ENCODE measurements at places on chromosomes 16 and 17.

- peak; percentile 37 for DNase-seq
Measured at GRCh38 chr17:48492401-48493298, 38.2 kb downstream of the HOXB1 start.

DNA sequence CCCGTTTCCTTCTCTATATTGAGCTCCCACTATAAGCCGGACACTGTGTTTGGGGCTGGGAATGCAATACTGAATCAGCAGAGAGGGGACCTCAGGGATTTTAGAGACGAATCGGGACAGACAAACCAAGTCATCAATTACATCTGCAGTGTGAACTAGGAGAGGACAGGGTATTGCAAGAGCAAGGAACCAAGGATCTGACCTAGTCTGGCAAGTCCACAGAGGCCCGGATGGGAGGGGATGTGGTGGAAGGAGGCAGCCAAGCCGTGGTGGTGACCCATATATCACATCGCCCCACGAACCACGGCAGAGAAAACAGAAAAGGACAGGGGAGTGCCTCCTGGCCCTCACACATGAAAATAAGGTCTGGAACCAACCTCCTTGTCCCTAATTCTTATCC lies 28.1 kb upstream of the NXPH3 start:
- DNase-seq: no peak

- no peak for DNase-seq
Measured at GRCh38 chr17:59725691-59726090, 18.2 kb downstream of the VMP1 start.

- no peak for DNase-seq
Measured at GRCh38 chr17:60851181-60851580, 173.5 kb downstream of the BCAS3 start.

GRCh38 chr17:35725802-35726126 lies 5.7 kb upstream of the RASL10B start:
- DNase-seq: no peak

DNA sequence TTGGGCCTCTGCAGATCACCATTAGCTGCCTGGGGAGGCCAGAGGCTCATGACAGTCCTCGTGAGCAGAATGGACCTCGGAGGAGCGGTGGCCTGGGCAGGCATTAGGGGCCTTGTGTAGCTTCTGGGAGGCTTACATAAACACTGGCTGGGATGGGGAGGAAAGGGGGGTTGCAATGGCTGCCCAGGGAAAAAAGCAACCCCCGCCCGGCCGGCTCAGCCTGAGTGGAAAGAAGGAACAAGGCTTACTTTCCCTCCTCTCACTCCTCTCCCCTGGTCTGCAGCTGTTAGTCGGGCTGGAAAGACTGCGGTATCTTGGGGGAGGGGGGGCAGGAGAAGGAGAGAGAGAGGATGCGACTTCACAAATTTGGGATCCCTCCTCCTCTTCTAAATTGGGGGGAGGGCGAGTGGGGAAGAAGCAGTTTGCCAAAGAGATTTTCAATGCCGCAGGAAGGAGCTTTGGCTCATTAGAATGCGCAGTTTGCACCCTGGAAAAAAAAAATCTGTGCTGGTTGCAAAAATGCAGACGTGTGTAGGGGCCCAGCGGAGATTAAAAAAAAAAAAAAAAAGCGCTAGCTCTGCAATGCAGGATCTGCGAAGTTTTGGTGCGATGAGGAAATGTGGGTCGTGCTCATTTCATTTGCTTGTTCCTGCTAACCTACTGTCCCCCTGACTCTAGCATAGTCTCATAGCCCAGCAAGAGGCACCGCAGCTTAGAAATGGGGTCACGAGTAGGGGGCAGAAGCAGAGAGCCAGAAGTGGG lies 6.6 kb upstream of the NR1D1 start:
- no peak for DNase-seq

- no peak for DNase-seq
Measured at GRCh38 chr17:77555121-77555591, 403.3 kb upstream of the TNRC6C start.

DNA sequence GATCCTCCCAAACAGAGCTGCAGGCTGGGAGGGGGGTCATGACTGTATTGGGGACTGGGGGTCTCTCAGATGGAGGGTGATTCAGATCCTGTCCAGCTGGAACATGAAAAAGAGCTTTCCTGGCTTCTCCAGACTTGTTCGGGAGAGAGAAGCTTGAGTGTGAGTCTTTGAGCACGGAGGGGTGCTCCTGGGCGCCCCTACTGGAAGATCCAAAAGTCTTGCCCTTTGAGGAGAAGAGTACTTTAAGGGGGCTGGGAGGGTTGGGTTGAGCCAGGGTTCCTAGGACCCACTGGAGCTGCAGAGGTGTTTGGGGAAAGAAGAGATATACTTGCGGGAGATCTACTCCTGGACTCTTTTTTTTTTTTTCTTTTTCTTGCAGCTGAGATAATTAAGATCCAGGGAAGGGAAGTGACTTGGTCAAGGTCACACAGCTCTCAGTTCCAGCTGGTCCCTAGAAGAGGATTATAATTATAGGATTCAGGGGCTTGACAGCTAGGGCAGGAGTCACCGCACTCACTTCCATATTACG lies 8.4 kb downstream of the RARA start:
- DNase-seq: no peak

DNA sequence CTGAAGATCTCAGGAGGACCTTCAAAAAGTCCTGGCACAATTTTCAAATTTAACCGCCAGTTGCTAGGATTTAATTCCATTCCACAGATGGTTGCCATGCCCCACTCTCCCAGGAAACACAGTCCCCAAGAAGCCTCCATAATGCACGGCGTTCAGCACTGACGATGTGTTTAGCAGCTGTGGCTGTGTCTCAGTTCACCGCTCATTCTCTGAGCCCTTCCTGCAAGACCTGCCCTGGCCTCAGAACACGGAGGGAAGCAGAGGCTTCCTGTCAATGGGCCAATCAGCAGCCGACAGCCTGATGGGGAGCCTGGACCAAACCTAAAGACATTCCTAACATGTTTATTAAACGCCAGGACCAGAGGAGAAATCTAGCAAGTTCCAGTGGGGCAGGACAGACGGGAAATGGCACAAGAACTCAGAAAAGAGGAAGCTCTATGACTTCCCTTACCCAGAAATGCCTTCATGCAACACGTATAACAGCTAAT lies 4.9 kb downstream of the MYLK3 start:
- DNase-seq: no peak

- DNase-seq: no peak
Measured at GRCh38 chr16:83802554-83803205, 5.1 kb upstream of the HSBP1 start.

DNA sequence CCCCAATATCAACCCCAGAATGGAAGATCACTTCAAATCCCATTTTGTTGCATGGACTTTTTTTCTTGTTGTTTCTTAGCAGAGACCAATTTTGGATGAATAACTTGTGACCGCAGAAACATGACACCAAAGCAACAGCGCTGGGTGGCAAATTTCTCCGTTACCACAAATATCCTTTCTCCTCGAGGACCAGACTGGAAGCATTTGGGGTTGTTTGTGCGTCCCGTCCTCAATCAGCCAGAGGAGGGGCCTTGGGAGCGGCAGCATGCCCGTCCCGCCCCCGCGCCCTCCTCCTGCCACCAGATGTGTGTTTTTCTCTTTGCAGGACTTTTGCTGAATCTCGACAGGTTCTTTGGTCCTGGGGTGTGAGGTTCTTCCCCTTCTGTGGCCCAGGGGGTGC lies 282.5 kb upstream of the FOXF1 start:
- no peak for DNase-seq

DNA sequence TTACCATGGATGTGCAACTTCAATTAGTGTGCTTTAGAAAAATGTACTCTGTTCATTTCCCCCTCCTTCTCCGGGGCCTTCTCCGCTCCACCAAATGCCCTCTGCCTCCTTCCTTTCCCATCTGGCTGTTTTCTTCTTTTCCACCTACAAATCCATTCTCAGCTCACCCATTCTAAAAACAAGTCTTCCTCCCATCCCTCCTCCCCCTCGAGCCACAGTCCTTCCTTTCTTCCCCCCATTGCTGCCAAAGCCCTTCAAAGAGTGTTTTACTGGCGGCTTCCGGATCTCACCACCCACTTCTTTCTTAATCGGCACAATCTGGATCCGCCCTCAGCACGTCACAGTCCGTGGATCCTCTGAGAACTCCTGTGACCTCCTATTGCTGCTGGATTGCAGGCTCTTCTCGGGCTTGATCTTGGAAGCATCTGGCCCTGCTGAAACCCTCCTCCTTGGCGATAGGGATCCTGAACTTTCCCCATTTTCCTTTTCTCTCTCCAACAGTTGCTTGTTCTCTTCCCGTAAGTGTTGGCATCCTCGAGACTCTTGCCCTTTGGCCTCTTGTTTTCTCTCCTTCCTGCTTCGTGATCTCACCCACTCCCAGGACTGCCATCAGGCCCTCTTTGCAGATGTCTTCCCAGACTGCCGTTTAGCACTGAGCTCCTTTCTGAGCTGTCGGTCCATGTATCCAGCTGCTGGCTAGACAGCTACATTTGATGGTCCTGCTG lies 36.0 kb upstream of the FBXO47 start:
- DNase-seq: peak; percentile 16

DNA sequence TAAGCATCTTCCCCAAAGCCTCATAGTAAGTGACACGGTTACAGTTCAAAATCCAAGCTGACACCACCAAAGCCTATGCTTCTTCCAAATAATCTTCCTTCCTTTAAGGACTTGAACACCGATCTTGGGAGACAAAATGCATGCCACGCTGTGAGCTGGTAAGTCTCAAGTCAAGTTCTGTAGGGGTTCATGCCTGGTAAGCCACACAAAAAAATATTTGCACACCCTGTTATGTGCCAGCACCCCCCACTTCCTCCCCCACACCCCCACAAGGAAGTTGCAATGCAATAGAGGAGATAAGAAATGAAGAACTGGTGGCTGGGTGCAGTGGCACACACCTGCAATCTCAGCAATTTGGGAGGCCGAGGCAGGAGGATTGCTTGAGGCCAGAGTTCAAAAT lies 5.6 kb downstream of the NOG start:
- no peak for DNase-seq

DNA sequence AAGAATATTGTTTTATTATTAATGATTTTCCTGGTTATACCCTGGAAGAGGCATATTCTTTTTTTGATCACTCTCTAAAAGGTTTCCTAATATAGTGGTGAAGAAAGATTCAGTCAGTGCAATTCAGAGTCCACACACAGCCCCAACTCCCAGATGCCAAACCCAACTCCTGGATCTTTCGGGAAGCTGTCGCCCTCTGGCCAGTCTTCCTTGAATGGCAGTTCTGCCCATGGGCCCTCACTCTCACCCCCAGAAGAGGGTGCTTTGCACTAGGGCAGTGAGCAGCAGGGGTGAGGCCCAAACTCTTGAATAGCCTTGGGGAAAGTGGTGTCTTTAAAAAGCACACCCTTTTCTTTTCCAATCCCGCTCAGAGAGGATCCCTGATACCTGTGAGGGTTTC lies 11.0 kb downstream of the KRT32 start:
- no peak for DNase-seq

DNA sequence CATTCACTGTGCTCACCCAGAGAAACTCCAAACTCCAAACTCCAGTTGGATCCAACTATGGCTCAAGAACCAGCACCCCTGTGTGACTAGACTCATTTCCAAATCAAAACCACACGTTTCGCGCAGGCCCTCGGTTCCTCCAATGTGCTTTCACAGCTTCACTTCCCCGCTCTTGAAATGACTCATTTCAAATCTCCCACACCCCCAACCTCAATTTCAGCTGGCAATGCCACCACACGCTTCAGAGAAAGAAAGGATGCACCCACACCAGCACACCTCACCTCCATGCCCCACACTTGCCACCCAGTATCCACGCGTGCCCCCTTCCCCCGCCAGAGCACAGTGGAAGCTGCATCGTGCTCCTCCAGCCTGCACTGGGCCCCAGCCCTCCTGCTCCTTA lies 9.0 kb downstream of the TMEM92 start:
- DNase-seq: no peak

GRCh38 chr17:20280851-20281250 lies 186.5 kb downstream of the LGALS9B start:
- DNase-seq: no peak

DNA sequence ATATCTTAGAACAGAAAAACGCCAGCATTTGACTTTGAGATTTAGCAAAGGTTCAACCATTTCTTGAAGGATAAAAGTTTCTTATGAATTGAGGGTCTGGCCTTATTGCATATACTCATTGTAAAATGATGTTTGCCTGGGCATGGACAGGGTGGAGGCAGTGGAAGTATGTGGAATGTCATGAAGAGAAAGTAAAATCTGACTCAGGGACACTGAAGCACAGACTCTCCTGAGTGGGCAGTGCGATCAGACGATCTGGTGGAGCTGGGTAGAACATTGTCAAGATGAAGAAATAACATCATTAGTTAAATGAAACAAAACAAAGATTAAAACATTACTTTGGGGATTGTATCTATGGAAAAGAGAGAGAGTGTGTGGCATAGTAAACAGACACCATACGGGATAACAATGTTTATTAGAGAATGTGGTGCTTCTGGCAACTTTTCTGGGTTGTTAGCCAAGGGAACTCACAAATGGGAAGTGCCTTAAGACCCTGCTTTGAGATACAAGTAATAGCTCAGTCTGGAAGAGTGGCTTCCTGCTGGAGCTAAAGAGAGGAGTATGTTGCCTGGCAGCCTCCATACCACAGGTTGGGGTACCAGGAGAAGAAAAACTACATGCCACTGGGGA lies 4.4 kb downstream of the MAP3K3 start:
- no peak for DNase-seq

GRCh38 chr17:76515274-76515949 lies 14.2 kb upstream of the RHBDF2 start:
- DNase-seq: peak; percentile 74

DNA sequence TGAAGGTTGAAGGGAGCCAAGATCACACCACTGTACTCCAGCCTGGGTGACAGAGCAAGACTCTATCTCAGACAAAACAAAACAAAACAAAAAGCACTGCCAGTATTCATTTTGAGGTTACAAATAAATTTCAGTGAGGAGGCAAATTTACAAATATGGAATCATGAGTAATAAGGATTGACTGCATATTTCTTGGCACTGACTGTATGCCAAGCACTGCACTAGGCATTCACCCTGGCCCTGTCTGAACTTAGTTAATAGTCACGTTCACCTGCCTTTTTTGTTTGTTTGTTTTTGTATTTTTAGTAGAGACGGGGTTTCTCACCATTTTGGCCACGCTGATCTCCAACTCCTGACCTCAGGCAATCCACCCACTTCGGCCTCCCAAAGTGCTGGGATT lies 5.1 kb downstream of the LDAF1 start:
- DNase-seq: no peak

DNA sequence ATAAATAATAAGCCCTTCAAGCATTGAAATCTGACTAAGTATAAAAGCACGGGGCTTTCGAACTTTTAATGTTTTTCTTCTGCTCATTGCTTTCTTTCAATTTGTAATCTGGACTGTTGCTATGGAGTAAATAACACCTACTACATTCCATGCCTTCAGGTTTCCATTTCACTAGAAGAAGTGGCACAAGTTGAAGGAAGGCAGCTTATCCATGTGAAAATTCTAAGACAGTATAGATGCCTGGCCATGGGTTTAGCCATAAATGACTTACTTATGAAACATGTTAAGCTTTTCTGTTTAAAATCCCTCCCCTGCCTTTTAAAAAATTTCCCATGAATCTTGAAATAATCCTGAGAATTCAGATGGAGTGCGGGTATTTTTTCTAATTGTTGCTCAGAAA lies 30.6 kb downstream of the KCNJ16 start:
- no peak for DNase-seq
